ENCODE measurements at places on chromosomes 1 and 21.

- no peak for DNase-seq
Measured at GRCh38 chr1:36743286-36744005, 260.7 kb upstream of the CSF3R start.

- DNase-seq: no peak
Measured at GRCh38 chr21:29938776-29939103, 1.1 kb downstream of the GRIK1 start.

- DNase-seq: no peak
Measured at GRCh38 chr1:183194527-183195141, 8.6 kb downstream of the LAMC2 start.

- no peak for DNase-seq
Measured at GRCh38 chr1:212110617-212111016, 75.1 kb downstream of the DTL start.

DNA sequence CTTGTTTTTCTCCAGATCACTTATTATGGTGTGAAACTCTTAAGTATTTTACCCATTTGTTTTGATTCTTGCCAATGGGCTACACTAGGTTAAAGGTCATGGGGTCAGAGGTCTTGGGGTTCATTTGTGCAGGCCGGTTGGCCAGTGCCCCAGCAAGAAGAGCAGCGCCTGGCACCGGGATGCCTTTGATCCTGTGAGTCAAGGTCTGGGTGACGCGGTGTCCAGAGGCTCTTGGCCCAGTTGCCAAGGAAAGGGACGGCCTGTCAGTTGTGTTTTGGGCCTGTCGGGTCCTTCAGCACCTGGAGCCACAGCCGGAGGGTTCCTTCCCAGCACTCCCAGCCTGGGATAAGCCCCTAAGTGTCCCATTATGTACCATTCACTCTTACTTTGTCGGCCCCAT is 25.1 kb downstream of the RHBG start:
- no peak for DNase-seq

GRCh38 chr1:114100148-114100547 is 53.5 kb downstream of the SYT6 start:
- DNase-seq: no peak

- no peak for DNase-seq
Measured at GRCh38 chr1:56133522-56134472, 445.6 kb downstream of the PLPP3 start.

- DNase-seq: no peak
Measured at GRCh38 chr1:226033582-226033981, 28.9 kb upstream of the H3-3A start.

GRCh38 chr1:28291711-28292110 is 32.4 kb downstream of the SESN2 start:
- no peak for DNase-seq

GRCh38 chr1:11394592-11395245 is 84.2 kb upstream of the DISP3 start:
- DNase-seq: no peak

GRCh38 chr1:86687595-86687994 is 16.8 kb upstream of the SH3GLB1 start:
- DNase-seq: no peak

GRCh38 chr1:199756066-199756465 is 271.4 kb upstream of the NR5A2 start:
- no peak for DNase-seq

GRCh38 chr1:152164517-152165136 is 5.6 kb upstream of the RPTN start:
- no peak for DNase-seq

GRCh38 chr1:37931361-37932158 is 15.3 kb downstream of the INPP5B start:
- peak; percentile 92 for DNase-seq

DNA sequence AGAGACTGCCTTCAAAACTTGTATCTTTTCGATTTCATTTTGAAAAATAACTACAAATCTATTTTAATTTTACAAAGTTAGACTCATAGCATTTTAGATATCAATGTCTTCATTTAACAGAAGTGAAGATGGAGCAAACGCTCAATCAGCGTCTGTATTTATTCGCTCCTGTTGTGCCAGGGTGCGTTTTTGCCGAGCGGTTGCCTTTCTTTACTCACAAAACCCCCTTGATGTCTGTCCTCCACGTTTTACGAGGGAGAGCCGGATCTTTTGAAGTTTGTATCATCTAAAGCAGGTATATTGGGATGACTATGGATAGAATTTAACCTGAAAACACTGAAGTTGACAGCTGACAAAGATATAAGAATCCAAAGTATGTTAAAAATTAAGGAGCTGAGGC is 44.6 kb downstream of the MRPL39 start:
- no peak for DNase-seq

DNA sequence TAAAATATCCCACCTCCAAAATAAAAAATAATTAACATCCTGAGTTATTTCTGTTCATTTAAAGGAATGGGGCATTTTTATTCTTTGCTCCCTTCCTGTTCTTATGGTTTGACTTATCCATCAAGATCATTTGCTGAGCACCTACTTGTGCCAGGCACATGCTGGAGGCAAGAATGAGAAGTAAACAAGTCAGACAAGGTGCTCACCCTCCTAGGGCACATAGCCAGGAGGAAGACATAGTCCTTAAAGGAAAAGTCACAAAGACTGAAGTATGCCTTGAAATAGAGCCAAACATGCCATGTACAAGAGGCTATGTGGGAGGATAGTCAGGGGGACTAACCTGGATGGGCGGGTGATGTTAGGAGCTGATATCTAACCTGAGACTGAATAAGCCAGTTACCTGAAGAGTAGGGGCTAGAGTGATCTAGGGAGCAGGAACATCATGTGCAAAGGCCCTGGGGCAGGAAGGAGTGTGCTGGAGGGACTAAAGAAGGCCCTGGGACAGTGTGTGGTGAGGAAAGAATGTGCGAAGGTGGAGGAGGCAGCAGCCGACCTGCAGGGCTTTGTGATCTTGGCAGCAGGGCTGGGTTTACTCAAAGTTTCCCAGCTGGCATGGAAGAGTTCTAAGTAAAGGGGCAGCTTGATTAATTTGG is 233.5 kb downstream of the MATN1 start:
- DNase-seq: no peak

GRCh38 chr1:26410706-26411623 is at the start of gene LIN28A:
LIN28A (plus strand) TSS chr1:26410817; CDS start chr1:26410892, 75 bp downstream.
- DNase-seq: no peak

DNA sequence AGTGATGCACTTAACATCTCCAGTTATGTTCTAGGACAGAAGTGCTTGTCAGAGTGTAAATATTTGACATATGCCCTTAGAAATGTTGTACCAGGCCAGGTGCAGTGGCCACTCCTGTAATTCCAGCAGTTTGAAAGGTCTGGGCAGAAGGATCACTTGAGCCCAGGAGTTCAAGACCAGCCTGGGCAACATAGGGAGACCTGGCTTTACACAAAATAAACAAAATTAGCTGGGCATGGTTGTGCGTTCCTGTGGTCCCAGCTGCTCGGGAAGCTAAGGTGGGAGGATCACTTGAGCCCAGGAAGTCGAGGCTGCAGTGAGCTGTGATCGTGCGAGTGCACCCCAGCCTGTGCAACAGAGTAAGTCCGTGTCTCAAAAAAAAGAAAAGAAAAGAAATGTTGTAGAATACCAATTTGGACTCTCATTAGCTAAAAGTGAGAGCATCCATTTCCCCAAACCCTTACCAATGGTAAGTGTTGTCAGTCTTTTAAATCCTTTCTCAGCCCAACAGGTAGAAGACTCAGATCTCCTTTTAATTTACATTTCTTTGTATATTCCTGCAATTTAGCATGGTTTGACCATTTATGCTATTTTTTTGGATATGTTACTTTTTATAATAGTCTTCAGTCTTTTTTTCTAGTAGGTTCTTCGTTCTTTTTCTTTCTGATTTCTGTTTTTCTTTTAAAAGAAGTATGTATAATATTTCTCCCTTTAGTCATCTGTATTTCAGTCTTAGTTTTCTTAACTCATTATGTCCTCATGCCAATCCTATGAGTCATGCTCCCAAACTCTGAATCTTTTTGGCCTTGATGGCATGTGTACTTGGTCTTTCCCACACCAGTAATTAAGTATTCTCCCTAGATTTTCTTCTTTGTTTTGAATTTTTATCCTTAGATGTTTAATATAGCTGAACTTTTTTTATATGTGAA is 74.4 kb downstream of the CAMTA1 start:
- DNase-seq: no peak

DNA sequence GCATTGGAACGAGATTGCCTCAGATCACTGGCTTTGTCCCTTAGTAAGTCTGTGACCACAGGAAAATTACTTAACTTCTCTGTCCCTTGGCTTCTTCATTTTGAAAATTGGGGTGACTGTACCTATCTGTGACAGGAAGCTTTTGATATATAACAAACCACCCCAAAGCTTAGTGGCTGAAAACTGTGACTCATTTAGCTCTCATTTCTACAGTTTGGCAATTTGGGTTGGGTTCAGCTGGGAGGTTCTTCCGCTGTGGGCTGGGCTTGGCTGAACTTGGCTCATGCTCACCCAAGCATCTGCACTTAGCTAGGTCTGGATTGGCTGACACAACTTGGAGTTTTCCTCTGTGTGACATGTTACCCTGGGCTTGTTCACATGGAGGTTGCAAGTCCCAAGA is 14.0 kb downstream of the C1orf94 start:
- DNase-seq: no peak

- no peak for DNase-seq
Measured at GRCh38 chr1:184836141-184836540, 81.5 kb upstream of the EDEM3 start.

DNA sequence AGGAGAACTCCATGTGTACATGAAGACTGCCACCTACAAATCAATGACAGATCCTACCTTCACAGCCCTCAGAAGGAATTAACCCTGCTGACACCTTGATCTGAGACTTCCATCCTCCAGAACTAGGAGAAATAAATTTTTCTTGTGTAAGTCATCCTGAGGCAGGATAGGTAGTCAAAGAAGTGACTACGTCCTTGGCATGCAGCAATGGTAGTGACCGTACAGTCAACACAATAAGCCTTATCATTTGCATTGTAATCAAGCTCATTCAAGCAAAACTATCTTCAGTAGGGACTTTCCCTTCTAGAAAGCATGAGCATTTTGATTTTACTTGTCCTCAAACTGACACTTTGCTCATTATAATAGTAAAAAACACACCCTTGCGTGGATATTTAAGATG is 64.0 kb upstream of the KCNK1 start:
- no peak for DNase-seq

DNA sequence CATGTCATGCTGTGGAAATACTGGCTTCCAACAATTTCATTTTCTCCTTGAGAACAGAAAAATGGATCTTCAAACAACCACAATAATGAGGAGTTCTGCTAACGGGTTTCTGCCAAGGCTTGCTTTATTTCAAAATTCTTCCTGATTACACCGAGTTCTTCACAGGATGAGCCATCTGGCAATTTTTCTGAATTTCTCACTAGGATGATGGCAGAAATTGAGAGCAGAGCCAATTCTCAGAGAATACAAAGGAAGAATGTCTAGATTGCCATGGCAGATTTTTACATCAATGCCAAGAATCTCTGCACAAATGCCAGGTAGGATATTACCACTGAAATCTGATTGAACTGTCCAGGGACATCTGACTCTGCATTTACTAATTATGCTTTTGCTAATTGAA is 619.0 kb upstream of the CHRM3 start:
- DNase-seq: no peak

DNA sequence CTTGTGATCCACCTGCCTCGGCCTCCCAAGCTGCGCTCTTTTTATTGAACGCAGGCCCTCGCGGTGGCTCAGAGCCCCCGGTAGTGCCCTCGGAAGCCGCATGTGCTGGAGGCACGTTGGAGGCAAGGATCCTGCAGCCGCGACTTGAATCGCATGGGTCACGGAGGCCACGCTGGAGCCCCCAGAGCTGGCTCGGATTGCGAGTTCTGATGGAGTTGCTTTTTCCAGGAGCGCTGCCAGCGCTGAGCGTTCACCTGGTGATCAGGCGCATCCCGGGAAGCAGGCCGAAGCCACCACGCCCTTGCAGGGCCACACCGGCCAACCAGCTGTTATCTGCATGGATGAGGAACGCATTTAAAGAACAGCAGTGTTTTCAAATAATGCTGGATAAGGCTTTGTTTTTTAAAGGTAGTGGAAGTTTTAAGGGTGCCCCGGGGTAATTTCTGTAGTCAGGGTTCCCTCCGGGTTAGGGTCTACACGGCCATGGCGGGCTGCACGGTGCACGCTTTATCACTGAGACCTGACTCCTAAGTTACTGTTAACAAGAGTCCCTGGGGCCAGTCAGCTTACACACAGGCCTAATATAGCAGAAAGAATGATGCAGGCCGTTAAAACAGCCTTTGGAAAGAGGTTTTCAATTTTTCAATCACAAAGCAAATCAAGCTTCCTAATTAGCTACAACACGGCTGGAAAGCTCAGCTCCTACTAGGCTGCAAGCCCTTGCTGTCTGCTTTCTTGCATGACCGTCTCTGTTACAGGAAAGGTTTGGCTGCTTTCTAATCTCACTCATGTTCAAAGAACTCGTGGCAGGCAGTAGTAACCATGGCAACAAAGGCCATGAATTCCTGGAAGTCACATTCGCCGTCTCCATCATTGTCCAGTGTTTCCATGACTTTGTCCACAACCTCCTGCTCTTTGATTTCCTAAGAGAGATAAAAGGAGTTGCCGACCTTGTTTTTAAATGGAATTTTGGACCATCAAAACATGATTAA is 6.0 kb downstream of the S100B start:
- no peak for DNase-seq

DNA sequence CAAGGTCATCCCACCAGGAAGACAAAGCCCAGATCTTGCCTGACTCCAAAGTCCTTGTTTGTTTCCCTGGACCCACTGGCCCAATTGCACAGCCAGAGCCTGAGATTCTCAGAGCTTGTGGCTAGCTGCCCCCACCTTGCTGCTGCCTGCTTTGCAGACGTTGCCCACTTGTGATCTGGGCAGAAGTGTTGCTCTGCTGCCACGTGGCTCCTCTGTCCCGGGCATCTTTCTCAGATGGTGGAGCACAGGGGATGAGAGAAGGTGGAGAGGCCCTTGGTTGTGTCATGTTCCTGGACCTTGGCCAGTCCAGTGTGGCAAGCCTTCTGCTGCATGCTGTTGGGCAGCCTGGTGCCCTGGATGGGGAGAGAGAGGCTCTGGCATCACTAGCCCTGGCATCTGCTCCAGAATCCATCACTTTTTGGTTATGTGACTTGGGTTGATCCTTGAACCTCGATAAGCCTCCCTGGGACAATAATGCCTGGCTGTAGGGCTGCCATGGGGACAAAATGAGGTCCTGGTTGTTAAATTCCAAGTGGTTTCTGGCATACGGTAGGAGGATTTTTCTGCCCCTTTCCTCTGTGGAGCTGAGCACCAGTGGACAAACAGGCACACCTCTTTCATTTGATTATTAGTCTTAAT is 1.5 kb upstream of the NR0B2 start:
- DNase-seq: no peak

DNA sequence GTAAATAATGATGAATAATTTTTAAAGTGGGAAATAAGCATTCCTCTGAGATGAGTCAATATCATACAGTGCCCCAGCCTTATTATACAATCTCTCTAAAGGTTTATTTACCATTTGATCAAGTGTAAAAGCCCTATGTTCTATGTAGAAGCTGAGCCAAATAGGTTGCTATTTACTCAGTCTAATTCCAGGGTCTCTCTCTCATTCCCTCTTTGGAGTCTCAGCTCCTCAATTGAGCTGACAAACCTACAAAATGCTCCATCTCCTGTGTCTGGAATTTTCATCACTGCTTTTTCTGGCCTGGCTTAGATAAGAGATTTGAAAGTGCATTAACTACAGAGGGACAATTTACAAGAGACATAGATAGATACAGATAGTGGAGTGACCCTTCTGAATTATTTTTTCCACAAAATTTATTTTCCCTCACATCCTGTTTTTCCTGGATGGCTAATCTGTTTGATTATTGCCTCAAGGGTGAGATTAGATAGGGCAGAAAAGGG is 24.8 kb upstream of the USH2A start:
- DNase-seq: no peak

- DNase-seq: no peak
Measured at GRCh38 chr1:200302192-200302920, 107.5 kb downstream of the ZNF281 start.

All from NCI-H1694 (cell line).